ENCODE measurements at places on chromosomes 12 and 14.

- DNase-seq: no peak
Observed at GRCh38 chr14:76792422-76792821, 20.3 kb downstream of the ANGEL1 start.

DNA sequence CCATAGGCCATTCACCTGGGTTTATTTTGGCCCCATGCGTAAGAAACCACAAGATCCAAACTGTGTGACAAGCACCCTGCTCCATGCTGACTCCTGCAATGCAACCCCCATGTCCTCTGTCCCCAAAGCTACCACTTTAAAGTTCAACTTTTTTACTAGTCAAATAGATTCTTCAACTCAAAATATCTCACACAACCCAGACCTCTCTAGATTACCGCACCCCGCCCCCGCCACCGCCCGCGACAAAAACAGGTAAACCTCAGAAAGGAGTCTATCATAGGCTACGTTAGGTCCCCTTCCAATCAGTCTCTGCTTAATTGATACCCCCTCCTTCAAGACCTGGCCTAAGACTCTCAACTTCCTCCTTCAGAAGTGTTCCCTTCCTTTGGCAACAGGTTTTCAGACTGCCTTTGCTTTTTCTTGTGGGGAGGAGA, 2.2 kb downstream of the ZFP36L1 start:
- DNase-seq: peak; percentile 61

- DNase-seq: no peak
Observed at GRCh38 chr12:100356644-100357223, at the start of gene SLC17A8. TSS of gene SLC17A8 (plus strand) at chr12:100357074. CDS start at chr12:100357392, 318 bp downstream.

GRCh38 chr14:65222440-65222858, 120.1 kb upstream of the MAX start:
- peak; percentile 24 for DNase-seq
